CD8-positive, alpha-beta memory T cell (primary cell): ENCODE measurements at places on chromosomes 5 and 9.

DNA sequence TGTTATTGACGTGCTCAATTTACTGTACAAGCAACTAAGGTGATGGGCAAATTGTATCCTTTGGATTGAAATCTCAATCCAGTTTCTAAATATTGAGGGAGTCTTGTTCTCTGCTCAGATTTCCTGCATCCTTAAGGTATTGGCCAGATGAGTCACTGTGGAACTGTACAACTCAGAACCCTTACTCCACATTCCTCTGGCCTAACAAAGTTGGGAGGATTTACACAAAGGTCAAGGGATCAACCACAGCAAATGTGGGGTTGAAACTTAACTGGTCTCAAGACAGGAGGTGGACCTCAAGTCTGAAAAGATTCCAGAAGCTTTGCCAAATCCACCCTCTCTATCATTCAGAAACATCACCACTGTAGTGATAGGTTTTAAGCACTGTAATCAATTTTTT, 81.5 kb upstream of the AGXT2 start:
- H3K4me3 ChIP-seq = no peak overlapping the region
- H3K27me3 ChIP-seq = no peaks in the 10 kb centered on the region
- peaks cover 10% of the 10 kb centered on the region for H3K4me1 ChIP-seq
- H3K27ac ChIP-seq = no peak overlapping the region
- DNase-seq = no peak
- no peaks in the 10 kb centered on the region for H3K36me3 ChIP-seq

- H3K36me3 ChIP-seq = no peaks in the 10 kb centered on the region
- no peak overlapping the region for H3K27ac ChIP-seq
- no peaks in the 10 kb centered on the region for H3K4me1 ChIP-seq
- no peaks in the 10 kb centered on the region for H3K27me3 ChIP-seq
These were observed 136.7 kb downstream of the EDIL3 start for GRCh38 chr5:84248013-84248412.

DNA sequence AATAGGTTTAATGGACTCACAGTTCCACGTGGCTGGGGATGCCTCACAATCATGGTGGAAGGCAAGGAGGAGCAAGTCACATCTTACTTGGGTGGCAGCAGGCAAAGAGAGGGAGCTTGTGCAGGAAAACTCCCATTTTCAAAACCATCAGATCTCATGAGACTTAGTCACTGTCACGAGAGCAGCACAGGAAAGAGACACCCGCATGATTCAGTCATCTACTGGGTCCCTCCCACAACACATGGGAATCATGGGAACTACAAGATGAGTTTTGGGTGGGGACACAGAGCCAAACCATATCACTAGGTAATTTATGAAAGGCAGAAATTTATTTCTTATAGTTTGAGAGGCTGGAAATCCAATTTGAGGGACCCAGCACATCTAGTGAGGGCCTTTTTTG, 40.0 kb downstream of the MTREX start:
- H3K4me3 ChIP-seq = no peak overlapping the region
- no peaks in the 10 kb centered on the region for H3K4me1 ChIP-seq
- H3K36me3 ChIP-seq = peaks cover 54% of the 10 kb centered on the region
- no peak for DNase-seq
- H3K27me3 ChIP-seq = no peaks in the 10 kb centered on the region

GRCh38 chr9:95831810-95832209, 43.7 kb upstream of the ERCC6L2 start:
- H3K4me3 ChIP-seq = no peak overlapping the region
- no peak overlapping the region for H3K27ac ChIP-seq
- H3K36me3 ChIP-seq = no peaks in the 10 kb centered on the region
- no peaks in the 10 kb centered on the region for H3K4me1 ChIP-seq

GRCh38 chr5:180104168-180104530, 32.6 kb upstream of the RNF130 start:
- H3K36me3 ChIP-seq = no peaks in the 10 kb centered on the region
- H3K4me1 ChIP-seq = no peaks in the 10 kb centered on the region
- no peak overlapping the region for H3K27ac ChIP-seq

DNA sequence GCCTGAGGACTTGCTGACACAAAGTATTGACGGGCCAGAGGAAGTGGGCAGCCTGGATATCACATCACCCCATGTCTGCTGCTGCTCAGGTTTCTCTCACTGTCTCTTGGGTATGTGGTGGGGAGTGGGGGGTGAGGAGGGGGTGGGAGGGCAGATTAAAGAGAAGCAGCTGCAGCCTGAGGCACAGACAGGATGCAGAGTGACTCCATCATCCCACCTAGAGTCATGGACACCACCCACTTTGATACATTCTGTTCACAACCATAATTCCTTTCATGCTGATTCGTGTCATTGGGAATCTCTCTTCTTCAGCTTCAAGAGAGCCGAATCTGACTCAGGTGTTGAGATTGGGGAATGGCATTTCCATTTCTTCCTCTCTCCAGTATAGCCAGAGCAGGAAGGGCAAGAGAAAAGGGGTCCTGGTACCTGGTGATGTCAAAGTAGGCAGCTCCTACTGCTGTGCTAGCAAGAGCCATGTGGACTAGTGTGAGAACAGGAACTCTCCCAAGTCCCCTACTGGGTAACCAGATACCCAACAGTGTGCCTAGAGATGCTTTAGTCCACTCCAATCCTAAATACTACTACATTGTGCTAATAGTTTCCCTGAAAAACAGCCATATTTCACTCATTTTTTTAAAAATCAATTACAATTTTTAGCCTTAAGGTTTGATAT, 22.4 kb downstream of the GRAMD2B start:
- no peak for DNase-seq
- H3K27me3 ChIP-seq = no peaks in the 10 kb centered on the region
- H3K4me3 ChIP-seq = no peak overlapping the region
- no peaks in the 10 kb centered on the region for H3K36me3 ChIP-seq

DNA sequence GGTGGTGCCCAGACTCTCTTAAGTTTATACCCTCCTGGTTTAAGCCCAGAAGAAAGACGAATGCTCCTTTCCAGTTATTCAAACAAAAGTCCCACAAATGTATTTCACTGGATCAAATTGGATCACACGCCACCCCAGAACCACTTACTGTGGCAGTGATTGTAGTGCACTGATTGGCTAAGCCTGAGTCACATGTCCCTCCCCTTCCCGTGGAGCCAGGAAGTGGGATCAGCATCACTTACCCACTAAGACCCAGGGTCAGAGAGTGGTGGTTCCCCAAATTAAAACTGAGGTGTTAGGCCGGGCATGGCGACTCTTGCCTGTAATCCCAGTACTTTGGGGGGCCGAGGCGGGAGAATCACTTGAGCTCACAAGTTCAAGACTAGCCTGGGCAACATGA, 29.5 kb upstream of the CCDC180 start:
- H3K27ac ChIP-seq = no peak overlapping the region
- no peaks in the 10 kb centered on the region for H3K4me1 ChIP-seq
- H3K36me3 ChIP-seq = peaks cover 29% of the 10 kb centered on the region

DNA sequence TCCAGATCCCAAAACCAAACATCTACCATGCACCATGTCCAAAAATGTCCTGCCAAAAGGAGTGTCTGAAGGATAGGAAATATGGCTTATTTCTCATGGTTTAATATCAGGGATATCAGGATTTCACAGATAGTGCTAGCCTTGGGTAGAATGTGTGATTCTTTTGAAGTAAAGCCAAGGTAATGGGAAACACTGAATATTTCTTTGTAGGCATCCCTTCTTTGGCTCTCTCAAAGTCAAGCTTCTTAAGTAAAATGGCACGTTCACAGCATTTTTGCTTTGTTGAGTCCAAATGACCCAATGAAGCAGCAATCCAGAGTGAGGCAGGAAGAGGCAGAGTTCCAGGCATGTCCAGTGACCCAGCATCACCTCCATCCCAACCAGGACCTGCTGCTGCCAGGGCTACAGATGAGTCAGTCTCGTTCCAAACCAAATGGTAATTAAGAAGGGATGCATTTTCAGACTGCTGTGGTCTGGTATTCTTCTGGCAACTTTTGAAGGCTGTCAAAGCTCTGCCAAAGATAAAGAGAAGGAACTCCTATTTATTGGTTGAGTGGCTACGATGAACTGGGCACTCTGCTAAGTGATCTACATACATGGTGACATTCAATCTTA, 678.8 kb upstream of the KLF4 start:
- DNase-seq = no peak
- no peak overlapping the region for H3K27ac ChIP-seq
- no peak overlapping the region for H3K4me3 ChIP-seq
- no peaks in the 10 kb centered on the region for H3K36me3 ChIP-seq
- no peaks in the 10 kb centered on the region for H3K27me3 ChIP-seq

GRCh38 chr9:6409811-6410210, 3.2 kb upstream of the UHRF2 start:
- peaks cover 6% of the 10 kb centered on the region for H3K4me1 ChIP-seq
- DNase-seq = no peak
- H3K27ac ChIP-seq = no peak overlapping the region
- H3K27me3 ChIP-seq = no peaks in the 10 kb centered on the region
- no peaks in the 10 kb centered on the region for H3K36me3 ChIP-seq

DNA sequence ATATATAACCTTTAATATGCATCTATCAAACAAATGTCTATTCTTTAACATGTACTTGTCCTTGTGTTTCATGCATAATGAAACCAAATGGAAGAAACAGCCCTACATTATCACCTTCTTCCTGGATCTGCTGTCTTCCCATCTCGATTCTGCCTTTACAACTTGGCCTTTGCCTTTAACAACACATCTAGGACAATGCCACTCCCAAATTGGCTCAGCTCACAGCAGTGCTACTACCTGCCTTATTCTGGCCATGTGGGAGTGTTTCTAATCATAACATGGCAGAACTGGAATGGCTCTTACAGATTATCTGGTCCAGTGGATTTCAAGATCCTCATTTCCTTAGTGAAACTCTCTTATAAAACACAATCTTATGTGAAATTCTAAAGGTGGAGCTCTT, 176.5 kb downstream of the CARTPT start:
- H3K4me3 ChIP-seq = no peak overlapping the region
- H3K4me1 ChIP-seq = no peaks in the 10 kb centered on the region
- H3K27me3 ChIP-seq = no peaks in the 10 kb centered on the region
- no peak for DNase-seq
- no peaks in the 10 kb centered on the region for H3K36me3 ChIP-seq
- no peak overlapping the region for H3K27ac ChIP-seq

DNA sequence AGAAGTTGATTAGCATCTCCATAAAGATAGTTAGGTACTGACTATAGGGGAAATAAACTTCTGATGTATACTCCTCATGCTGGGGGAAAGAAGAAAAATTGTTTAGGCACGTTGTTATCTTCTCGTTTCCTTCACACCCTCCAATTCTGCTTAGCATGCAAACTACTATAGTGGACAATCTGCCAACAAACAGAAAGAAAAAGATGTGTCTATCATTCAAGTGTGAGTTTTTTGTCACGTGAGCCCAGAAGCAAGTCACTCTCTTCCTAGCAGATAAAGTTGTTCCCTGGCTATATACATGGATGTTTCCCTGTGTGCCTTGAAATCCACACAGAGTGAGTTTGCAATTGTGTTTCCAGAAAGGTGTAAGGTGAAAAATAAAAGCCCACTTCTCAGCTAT, 318.4 kb downstream of the CWC27 start:
- H3K27me3 ChIP-seq = no peaks in the 10 kb centered on the region
- no peaks in the 10 kb centered on the region for H3K36me3 ChIP-seq

- no peak overlapping the region for H3K27ac ChIP-seq
- H3K27me3 ChIP-seq = no peaks in the 10 kb centered on the region
- peaks cover 29% of the 10 kb centered on the region for H3K4me1 ChIP-seq
- no peak overlapping the region for H3K4me3 ChIP-seq
- H3K36me3 ChIP-seq = no peaks in the 10 kb centered on the region
- no peak for DNase-seq
These were observed 2.5 kb downstream of the MAPK9 start for GRCh38 chr5:180289433-180289832.

GRCh38 chr5:181205761-181206649, 1.0 kb upstream of the TRIM7 start:
- no peaks in the 10 kb centered on the region for H3K27me3 ChIP-seq
- no peak overlapping the region for H3K27ac ChIP-seq
- peaks cover 28% of the 10 kb centered on the region for H3K4me1 ChIP-seq
- peak overlapping the region; percentile 69 for H3K4me3 ChIP-seq
- no peaks in the 10 kb centered on the region for H3K36me3 ChIP-seq

GRCh38 chr5:149680810-149681221, 49.3 kb upstream of the PPARGC1B start:
- no peak overlapping the region for H3K4me3 ChIP-seq
- no peaks in the 10 kb centered on the region for H3K27me3 ChIP-seq
- H3K36me3 ChIP-seq = no peaks in the 10 kb centered on the region
- DNase-seq = no peak
- no peaks in the 10 kb centered on the region for H3K4me1 ChIP-seq

DNA sequence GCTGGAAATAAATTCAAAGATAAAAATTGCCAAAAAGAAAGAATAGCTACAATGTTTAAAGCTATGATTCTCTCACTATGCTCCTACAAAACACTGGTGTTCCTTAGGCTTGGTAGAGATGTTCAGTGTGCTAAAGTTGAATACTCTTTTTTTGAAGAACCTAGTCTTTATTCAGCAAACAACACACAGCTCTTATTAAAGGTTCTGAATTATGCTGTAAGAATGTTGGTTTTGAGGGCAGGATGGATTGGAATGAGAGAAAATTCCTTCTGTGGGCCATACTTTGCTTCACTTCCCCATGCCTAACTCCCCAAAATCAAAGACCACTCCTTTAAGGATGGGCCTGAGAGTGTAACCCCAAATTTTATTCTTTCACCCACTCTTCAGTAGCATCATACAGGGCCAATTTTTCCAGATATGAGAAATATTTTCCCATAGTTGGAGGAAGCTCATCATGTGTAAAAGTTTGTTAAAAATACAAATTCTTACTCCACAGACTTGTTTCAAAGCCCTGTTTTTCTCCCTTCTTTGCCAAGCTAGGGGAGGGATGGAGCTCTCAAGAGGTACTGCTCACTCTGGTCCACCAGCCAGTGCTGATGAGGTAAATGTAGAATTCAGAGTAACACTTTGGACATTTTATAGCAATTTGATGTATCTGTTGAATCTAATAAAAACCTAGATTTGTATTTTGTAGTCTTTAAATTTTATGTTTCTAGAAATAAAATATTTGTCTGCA, 99.3 kb downstream of the GDNF start:
- no peak for DNase-seq
- no peaks in the 10 kb centered on the region for H3K36me3 ChIP-seq
- no peak overlapping the region for H3K27ac ChIP-seq
- H3K4me1 ChIP-seq = peaks cover 4% of the 10 kb centered on the region
- H3K27me3 ChIP-seq = no peaks in the 10 kb centered on the region

DNA sequence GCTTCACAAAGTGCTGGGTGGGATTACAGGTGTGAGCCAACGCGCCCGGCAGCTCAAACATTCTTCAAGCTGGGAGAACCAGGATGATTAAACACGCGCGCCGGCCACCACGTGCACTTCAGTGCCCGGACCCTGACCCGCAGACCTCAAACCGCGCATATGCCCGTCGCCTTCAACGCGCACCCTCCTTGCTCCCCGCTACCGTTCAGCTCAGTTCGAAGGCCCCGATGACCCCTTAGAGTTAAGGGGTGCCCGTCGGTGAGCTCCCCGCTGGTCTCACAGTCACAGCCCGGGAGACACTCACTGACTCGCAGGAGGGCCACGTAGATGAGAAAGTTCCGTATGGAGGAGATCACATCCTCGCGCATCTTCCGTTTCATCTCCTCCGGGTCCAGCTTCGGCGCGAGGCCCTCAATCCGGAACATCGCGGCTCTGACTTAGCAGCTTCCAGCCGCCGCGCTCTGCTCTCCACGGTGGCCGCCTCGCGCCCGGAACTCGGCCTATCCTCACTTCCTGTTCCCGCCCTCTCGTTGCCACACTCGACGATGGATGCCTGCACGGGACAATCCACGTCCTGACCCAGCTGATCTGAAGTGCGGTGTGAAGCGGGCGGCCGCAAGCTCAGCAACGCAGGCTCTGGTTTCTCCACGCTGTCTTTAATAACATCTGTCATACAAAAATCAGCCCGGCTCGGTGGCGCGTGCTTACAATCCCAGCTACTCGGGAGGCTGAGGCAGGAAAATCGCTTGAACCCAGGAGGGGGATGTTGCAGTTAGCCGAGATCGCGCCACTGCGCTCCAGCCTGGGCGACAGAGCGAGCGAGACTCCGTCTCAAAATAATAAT, at the start of gene TOMM5:
TOMM5 (minus strand) TSS at position 490 of the 844 bp plus-strand sequence; CDS start at position 425, 65 bp downstream.
- DNase-seq = peak; percentile 86
- peak within 1 kb of the TSS; percentile 91 for H3K27ac ChIP-seq
- H3K4me3 ChIP-seq = peak within 1 kb of the TSS; percentile 99
- no peaks in the 10 kb centered on the region for H3K27me3 ChIP-seq
- peaks cover 17% of the 10 kb centered on the region for H3K36me3 ChIP-seq
